Esophagus (tissue), 2 donors: ENCODE measurements at places on chromosomes 6 and 20. TPM values are rescaled to one million over a fixed set of nuclear protein-coding genes. Genes with fewer than 3 reads are reported as not detected.

The TRIM31 gene
- 0.22 TPM for polyA plus RNA-seq

The ZFP57 gene
- 0.06 TPM for polyA plus RNA-seq

The CGA gene
- polyA plus RNA-seq = not detected

The ETV7 gene
- 2.1 TPM for polyA plus RNA-seq

The BPIFB4 gene
- polyA plus RNA-seq = not detected

The TSHZ2 gene
- 11.7 TPM for polyA plus RNA-seq

The LINC00237 gene
- not detected for polyA plus RNA-seq

The DSP gene
- 182 TPM for polyA plus RNA-seq

The IL20RA gene
- polyA plus RNA-seq = 4.6 TPM

The SLC16A10 gene
- 0.18 TPM for polyA plus RNA-seq

The ANKRD66 gene
- polyA plus RNA-seq = not detected

The FOXC1 gene
- 2.3 TPM for polyA plus RNA-seq

The ACOT13 gene
- 21.8 TPM for polyA plus RNA-seq

The RFX6 gene
- not detected for polyA plus RNA-seq

The NOL7 gene
- polyA plus RNA-seq = 52.1 TPM

The EPB41L2 gene
- 6.7 TPM for polyA plus RNA-seq

The AURKA gene
- polyA plus RNA-seq = 8.7 TPM

The PBOV1 gene
- not detected for polyA plus RNA-seq

The OXT gene
- 0.13 TPM for polyA plus RNA-seq

The SNAP25 gene
- polyA plus RNA-seq = 0.12 TPM

The TRIM15 gene
- polyA plus RNA-seq = not detected

The BFSP1 gene
- 0.80 TPM for polyA plus RNA-seq

The MUC22 gene
- polyA plus RNA-seq = 2.4 TPM

The NAPB gene
- polyA plus RNA-seq = 3.4 TPM

The PI16 gene
- polyA plus RNA-seq = 1.9 TPM

The FAM229B gene
- 5.4 TPM for polyA plus RNA-seq

The HLA-G gene
- polyA plus RNA-seq = 0.12 TPM

The DDX43 gene
- 0.60 TPM for polyA plus RNA-seq

The ACTR5 gene
- 5.2 TPM for polyA plus RNA-seq

The NRSN1 gene
- polyA plus RNA-seq = not detected

The GJA10 gene
- polyA plus RNA-seq = not detected
